ENCODE measurements at places on chromosomes 3 and 15. TPM values are rescaled to one million over a fixed set of nuclear protein-coding genes. Genes with fewer than 3 reads are reported as not detected.

SERPINI2 gene
- not detected for total RNA-seq

DNA sequence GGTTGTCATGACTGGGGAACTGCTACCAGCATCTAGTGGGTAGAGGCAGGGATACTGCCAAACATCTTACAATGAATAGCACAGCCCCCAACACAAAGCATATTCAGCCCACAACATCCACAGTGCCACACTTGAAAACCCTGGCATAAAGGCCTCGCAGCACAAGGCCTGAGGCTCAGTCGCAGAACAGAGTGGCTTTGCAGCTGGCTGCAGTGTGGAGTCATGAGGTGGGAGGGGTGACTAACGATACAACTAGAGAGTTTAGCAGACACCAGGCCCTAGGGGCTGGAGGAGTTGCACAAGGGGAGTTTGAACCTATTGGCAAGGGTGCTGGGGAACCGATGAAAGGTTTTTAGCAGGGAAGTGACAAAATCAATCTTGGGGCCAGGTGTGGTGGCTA is 32.1 kb downstream of the GRK7 start:
- H3K27me3 ChIP-seq, result no peaks in the 10 kb centered on the region
- no peak for DNase-seq
- peaks cover under 1% of the 10 kb centered on the region for H3K36me3 ChIP-seq
- H3K27ac ChIP-seq, result no peak overlapping the region
- H3K4me3 ChIP-seq, result no peak overlapping the region

RMDN3 gene
- total RNA-seq, result 35.1 TPM

WDR93 gene
- total RNA-seq, result not detected

GRCh38 chr15:64596701-64597476 is 136.5 kb downstream of the ZNF609 start:
- H3K4me3 ChIP-seq, result peak overlapping the region; percentile 75
- no peaks in the 10 kb centered on the region for H3K27me3 ChIP-seq
- H3K36me3 ChIP-seq, result peaks cover 1% of the 10 kb centered on the region
- peak overlapping the region; percentile 89 for H3K27ac ChIP-seq
- DNase-seq, result peak; percentile 48
